Nucleus accumbens (tissue), 56 donors: ENCODE measurements at places on chromosomes 2 and 18.

DNA sequence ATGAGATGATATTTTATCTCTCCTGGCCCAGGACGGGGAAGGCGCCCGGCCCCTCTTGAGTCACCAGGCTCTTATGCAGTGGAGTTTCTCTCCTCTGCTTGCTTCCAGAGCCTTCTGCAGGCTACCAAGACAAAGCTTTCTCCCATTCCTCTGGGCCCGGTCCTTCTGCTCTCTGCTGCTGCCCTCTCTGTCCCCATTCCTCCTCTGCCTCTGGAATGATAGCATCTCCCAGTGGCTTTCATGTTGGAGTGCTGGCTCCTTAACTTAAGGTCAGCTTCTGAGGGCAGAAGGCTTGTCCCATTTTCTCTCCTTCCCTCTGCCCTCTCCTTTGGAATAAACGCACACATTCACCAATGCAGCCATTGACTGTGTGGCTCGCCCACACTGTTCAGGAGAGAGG lies 86.2 kb downstream of the SDC1 start:
- no peak for DNase-seq

DNA sequence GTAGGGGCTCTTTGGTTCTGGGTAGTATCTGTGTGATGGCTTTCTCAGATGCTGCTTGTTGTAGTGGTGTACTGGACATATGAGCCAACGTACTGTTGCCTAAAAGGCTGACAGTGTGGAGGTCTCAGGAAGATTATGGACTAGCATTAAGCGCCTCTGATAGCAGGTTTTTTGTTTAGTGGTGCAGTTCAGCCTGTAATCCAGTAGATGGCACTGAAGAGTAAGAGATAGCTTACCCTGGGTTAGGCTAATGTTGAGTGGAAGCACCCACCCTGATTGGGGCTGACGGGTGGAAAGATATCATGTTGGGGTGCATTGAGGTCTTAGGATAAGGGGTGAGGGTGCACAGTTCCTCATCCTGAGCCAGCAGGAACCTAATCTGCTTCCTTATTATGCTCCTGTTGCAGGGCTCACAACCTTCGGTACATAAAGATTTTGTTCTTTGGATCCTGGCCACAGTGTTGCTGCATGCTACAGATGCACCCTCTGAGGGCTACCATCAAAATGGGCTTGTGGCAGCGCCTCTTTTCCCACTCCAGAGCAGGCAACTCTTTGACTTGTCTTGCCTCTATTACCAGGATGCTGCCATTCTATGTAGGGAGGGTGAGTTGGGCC lies 79.6 kb downstream of the MSTN start:
- no peak for DNase-seq

GRCh38 chr2:109607766-109608165 lies 6.0 kb downstream of the SEPTIN10 start:
- no peak for DNase-seq

DNA sequence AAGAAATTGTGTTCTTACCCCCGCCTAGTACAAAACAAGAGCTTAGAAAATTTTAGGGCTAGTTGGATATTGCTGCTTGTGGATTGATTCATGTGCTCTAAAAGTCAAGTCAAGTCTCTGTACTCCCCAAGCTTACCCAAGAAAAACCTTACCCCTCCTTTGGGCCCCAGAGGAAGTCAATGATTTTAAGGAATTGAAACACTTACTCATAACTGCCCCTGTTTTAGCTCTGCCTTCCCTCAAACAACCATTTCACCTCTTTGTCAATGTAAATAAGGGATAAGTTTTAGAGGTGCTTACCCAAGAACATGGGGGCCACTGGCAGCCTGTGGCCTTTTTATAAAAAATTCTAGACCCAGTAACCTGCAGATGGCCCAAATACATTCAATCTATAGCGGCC lies 136.6 kb upstream of the RMP24 start:
- DNase-seq = no peak

DNA sequence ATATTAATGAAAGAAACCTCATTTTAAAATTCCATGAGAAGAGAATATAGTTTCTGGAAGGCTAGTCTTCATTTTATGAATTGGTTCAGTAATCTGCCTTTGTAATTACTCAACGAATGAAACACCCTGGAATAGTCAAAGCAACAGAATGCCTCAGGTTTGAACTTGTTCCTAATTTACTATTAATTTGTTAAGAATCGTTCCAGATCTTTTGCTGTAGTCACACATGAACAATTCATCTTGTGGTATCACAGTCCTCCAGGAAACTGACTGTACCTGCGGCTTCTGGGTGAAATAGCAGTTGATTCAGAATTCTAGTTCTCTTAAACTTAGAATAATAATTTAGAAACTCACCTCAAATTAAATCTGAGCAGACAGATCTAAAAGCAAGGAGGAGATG lies 282.7 kb upstream of the MAP2 start:
- no peak for DNase-seq

- no peak for DNase-seq
Measured at GRCh38 chr2:149075853-149076252, 37.4 kb downstream of the LYPD6B start.

GRCh38 chr2:189802396-189802912 lies 18.2 kb downstream of the PMS1 start:
- no peak for DNase-seq

DNA sequence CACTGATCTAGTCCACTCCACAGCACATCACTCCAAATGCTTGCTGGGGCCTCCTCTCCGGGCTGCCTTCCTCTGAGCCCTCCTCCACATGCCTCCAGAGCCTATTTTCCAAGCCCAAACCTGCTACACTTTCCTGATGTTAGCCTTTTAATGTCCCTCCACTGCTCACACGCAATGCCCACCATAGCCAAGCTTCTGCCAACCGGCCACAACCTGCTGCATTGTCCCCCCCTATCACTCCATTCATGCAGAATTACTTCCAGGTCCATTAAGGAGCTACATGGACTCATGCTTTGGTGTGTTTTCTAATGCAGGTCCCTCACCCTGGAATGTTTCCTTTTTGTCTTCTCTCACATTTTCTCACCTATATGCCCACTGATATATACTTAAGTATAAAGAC lies 129.3 kb downstream of the MARCHF4 start:
- DNase-seq = no peak

DNA sequence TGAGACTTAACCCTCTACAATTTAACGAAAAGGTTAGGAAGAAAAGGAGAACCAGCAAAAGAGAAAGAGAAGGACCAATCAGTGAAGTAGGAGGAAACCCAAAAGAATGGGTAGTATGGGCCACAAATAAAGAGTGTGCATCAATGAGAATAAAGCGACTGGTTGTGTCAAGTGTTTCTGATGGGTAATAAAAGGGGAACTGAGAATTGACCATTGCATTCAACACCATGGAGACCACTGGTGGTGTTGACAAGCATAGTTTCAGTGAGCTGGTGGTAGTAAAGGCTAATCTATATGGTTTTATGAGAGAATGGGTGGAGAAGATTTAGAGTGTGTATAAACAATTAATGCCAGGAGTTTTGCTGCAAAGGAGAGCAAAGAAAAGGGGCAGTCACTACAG lies 75.4 kb downstream of the CSRNP3 start:
- no peak for DNase-seq

DNA sequence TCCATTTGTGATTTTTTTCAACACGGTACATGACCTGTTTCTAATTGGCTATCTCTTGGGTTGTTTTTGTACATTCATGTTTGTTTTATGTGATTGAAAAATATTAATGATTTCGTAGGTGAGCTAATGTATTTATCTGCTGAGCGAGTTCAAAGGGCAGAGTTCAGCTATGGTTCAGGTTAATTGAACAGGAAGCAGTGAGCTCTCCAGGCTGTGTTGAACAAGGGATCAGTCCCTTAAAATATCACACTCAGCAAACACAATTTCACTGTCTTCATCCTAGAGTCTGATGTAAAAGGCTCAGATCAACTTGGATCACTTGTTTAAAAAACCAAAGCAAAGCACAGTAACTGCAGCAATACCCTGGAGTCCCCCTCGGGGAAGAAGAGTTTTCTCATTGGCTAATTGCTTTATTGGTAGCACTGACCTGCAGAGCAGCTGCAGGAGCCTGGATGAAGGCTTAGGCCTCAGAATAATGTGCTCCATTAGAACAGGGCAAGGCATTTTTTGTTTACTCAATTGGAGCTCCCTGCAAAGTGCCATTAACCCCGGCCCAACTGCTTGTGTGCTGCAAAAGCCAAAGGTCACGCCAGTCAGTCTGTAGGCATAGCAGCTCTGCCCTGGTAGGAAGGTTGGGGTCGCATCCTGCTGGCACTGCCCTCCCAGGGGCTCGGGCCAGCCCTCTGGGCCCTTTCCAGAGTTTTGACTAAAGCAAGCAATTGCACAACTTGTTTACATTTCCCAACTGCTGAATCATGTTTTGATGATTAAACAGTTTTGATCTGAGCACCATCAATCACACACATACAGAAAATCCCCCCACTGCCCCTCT lies 10.5 kb downstream of the ONECUT2 start:
- DNase-seq = no peak

DNA sequence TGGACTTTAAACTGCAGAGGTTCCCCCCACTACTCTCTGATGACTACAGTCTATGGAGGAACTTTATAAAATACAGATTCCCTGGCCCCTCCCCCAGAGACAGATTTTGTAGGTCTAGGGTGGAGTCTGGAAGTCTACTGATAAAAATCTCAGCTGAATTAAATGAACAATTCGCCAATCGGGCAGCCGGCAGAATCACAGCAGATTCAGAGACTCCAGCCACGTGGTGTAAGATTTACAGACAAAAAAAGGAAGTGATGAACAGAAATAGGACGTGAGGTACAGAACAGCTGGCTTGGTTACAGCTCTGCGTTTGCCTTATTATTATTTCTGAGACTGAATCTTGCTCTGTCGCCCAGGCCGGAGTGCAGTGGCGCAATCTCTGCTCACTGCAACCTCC lies 21.4 kb upstream of the MTA3 start:
- no peak for DNase-seq

GRCh38 chr2:238865015-238865719 lies 17.3 kb downstream of the TWIST2 start:
- no peak for DNase-seq

DNA sequence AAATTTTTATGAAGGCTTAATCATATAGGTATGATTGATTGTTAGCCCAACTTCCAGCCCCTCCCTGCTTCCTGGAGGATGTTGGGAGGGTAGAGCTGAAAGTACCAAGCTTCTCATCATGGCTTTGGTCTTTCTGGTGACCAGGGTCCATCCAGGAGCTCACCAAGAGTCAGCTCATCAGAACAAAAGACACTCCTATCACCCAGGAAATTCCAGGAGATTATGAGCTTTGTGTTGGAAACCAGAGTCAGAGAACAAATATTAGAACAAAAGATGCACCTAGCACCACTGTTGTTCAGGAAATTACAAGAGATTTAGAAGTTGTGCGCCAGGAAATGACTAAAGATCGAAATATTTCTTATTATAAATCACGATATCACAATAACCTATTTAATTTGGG lies 119.9 kb upstream of the THUMPD2 start:
- DNase-seq = no peak

DNA sequence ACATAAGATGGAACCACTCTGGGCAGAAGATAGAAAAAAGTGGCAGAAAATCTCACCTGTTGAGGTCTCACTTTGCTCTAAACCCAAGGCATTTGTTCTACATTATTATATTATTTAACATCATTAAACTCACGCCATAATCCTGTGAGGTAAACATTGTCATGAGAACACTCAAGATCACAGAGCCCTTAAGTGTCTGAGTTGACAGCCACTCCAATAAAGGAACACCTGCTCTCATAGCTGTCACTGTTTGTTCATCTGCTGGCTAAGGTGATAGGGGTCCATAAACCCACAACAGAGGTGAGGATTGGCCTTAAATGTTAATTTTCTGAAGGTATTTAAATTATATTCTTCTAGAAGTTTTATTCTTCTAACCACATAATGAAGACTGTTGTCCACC lies 439.7 kb downstream of the RIT2 start:
- DNase-seq = no peak

- DNase-seq = peak; percentile 1
Measured at GRCh38 chr18:46148810-46149209, 44.6 kb downstream of the HAUS1 start.

DNA sequence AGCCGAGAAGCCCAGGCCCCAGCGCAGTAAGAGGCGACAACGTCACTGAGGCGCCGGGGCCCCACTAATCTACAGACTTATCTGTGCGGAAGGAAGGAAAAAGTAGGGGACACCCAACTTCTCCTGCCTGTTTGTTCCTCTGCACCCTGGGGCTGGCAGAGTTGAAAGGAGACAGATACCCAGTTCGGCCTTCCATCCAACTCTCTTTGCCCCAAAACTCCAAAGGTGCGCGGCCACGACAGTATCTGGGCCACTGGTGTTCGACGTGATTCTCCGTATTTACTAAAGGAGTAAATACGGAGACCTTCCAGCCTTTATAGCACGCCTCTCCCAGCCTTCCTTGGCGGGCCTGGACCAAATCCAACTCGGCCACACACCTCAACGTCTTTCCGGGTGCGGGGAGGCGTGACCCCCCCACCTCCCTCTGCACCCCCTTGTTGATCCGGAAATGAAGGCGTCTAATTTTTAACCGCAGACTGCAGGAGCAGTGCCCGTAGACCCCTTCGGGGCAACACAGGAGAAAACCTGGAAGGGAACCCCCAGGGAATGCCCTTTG lies 1.6 kb downstream of the SMAD7 start:
- DNase-seq = no peak

- no peak for DNase-seq
Measured at GRCh38 chr2:158509928-158510797, 53.4 kb downstream of the PKP4 start.

DNA sequence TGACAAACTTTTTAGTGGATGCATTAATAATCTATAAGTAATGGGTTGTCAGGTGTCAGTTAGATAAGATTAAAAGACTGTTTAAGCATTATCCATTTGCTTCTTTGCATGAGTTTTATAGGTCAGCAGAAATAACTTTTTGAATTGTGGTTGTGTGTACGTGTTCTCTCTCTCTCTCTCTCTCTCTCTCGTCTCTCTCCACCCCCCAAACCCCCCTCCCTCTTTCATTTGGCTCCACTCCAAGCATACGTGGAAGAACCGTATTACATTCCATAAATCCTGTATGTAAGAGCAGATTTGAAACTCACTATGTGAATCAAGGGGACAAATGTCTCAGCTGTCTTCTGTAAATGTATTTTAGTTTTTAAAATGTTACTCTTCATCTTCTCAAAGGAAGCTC lies 120.2 kb downstream of the MEIS1 start:
- no peak for DNase-seq

DNA sequence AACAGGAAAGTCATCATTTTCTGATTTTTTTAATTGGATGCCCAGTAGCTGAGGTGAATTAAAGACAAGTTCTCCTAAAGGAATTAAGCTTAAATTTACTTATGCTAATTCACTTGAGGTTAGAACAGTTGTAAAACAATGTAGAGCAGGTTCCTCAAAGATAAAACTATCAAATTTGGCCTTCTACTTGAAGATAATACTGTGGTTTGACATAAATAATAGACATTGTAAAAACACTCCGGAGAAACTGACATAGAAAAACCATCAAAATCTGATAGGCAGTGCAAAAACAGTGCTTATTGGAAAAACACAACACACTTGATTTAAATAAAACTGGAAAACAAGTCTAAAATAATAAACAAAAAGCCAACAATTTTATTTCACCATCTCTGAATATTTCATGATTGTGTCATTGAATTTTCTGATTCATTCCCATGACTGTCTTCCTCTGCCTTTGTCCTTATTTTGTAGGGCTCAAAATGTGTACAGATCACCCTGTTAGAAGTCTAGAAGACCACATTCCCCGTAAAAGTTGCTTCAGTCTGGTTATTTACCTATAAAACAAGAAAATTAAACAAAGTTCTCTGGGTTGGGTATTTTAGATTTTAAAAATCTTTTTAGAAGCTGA lies 28.3 kb upstream of the SLC40A1 start:
- no peak for DNase-seq

- no peak for DNase-seq
Measured at GRCh38 chr2:48283586-48284269, 246.2 kb upstream of the STON1 start.

- no peak for DNase-seq
Measured at GRCh38 chr2:218086478-218086877, 17.4 kb downstream of the RUFY4 start.
